ENCODE measurements at places on chromosomes 11 and 22.

DNA sequence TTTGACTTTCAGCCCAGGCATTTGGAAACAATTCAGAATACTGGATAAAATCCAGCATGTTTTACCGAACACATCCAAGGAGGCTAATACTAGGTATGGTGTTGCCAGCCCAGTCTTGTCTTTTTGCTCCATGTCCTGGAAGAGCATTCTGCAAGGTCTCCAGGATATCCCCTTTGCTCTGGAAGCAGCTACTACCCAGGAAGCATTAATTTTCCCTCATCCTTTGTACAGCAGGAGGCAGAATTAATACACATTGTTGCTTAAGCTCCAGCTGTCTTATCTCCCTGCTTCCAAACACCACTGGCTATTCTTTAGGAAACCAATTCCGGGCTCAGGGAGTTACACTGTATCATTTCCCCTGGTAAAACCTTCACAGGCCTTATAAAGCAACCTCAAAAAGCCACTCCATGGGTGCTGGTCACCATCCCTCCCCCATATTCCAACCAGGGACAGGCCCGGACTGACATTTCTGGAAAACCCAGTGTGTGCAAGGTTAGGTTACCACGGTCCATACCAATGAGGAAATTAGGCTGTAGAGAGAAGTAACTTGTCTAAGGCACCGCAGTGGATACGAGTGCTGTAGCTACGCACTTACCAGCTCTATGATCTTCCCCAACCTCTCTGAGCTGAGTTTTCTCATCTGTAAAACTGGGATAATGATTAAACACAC, 1.5 kb upstream of the UBASH3B start:
- no peak for DNase-seq

GRCh38 chr11:65148657-65149056, 14.3 kb upstream of the SYVN1 start:
- DNase-seq = no peak

- DNase-seq = peak; percentile 38
Observed at GRCh38 chr11:1553808-1554594, 18.1 kb downstream of the DUSP8 start.

GRCh38 chr22:22384668-22385244, 123.8 kb downstream of the ZNF280B start:
- DNase-seq = no peak

DNA sequence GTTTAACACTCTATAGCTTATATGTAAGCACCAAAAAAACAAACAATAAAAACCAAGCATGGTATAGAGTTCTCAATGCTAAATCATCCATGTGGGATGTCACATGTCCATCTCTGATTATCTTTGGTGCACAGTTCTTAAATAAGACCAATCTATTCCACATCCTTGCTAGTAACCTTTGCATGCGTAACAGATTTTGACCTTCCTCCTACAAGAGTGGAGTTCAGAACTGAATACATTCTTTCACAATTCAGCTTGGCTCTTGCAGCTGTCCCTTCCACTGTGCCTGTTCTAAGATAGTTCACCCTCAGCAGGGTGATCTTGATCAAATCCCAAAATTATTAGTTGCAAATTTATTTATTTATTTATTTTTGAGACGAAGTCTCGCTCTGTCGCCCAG, 21.1 kb downstream of the PRR14L start:
- no peak for DNase-seq

DNA sequence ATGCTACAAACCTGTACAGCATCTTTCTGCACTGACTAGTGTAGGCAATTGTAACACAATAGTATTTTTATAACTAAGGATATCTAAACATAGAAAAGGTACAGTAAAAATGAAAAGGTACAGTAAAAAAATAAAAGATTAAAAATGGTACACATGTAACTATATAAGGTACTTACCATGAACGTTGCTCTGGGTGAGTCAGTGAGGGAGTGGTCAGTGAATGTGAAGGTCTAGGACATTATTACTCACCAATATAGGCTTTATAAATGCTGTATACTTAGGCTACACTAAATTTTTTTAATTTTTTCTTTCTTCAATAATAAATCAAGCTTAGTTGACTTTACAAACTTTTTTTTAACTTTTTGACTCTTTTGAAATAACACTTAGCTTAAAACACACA, 59.9 kb downstream of the EIF3M start:
- DNase-seq = no peak

DNA sequence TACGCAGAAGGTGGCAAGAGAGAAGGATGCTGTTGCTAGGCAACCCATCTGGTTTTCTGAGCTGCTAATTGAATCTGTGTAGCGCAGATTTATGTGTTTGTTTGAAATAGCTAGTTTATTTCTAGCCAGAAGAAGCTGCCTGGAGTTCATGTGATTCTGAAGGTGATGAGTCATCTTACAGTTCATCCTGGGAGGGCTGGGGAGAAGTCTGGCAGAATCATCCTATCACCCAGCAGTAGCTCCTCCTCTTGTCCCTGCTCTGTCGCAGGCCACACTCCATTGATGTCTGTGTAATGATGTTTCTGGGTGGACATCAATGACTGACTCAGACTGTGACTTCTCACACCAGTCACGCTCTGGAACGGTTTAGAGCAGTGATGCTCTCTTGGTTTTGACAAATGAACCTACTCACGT, 4.8 kb upstream of the FBXO7 start:
- no peak for DNase-seq

DNA sequence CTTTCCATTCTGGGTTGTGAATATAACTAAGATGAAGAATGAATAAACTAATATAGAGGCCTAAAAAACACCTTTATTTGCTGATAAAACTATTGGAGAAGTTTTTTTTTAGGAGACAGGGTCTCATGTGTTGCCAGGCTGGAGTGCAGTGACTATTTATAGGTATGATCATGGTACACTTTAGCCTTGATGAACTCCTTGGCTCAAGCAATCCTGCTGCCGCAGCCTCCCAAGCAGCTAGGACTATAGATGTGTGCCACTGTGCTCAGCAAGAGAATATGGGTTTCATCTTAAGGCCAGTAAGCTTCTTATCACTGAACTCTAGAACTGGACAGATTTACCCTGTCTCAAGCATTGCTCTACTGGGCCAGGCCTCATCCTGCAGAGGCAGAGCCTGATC, 26.6 kb downstream of the CCDC90B start:
- DNase-seq = peak; percentile 45

- no peak for DNase-seq
Observed at GRCh38 chr11:10522921-10523320, 18.1 kb downstream of the RNF141 start.
